ENCODE measurements at places on chromosomes 2 and 18. TPM values are rescaled to one million over a fixed set of nuclear protein-coding genes. Genes with fewer than 3 reads are reported as not detected.

Gene ZNF804A
- total RNA-seq: not detected

Gene B4GALT6
- total RNA-seq: 5.3 TPM

Gene C2orf80
- not detected for total RNA-seq

- no peak for DNase-seq
Measured at GRCh38 chr2:194714541-194714940, 942.5 kb upstream of the SLC39A10 start.

- DNase-seq: no peak
Measured at GRCh38 chr18:6837904-6838303, 108.4 kb downstream of the ARHGAP28 start.

GRCh38 chr2:53740170-53740569 is 27.4 kb upstream of the CHAC2 start:
- DNase-seq: peak; percentile 61

- peak; percentile 97 for DNase-seq
Measured at GRCh38 chr2:191866675-191867506, 20.0 kb upstream of the CAVIN2 start.

DNA sequence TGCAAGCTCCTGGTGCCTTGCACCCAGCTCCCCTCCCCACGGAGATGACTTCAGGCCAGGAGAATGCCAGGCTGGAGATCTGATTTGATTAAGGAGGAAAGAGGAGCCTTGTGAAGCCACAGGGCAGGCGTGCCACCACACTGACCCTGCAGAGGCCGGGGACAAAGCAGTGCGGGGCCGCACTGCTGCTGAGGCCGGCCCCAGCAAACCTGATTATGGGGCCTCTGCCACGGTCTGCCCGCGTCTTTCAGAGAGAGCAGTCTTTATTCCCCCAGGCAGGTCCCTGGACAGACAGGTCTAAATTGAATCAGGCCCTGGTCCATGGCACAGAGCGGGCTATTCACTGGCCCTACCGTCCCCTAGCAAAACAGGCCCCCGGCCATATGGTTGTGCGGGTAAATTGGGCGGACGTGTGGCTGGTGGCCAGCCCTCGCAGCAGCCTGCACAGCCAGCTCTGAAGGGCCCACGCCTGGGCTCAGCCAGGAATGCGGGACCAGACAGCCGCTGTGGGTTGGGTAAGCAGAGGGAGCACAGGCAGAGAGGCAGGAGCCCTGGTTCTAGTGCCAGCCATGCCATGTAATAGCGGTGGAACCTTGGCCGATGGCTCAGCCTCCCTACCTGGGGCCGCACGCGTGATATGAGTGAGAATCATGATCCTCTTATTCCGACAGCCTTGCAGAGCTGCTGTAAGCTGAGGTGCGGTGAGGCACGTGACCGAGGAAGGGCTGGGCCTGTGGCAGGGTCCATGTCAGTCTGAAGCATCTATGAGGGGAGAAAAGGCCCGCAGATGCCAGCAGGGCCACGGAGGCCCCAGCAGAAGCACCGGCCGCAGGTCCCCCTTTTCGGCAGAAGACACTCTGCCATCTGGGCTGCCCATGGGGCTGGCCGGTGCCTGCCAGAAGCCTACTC is 97.3 kb upstream of the MYCN start:
- no peak for DNase-seq

GRCh38 chr2:126963390-126963789 is 64.7 kb downstream of the TEX51 start:
- no peak for DNase-seq

- no peak for DNase-seq
Measured at GRCh38 chr18:785242-785641, 26.8 kb downstream of the YES1 start.

- no peak for DNase-seq
Measured at GRCh38 chr2:153808679-153809078, 63.0 kb upstream of the GALNT13 start.

GRCh38 chr2:42953216-42953615 is 160.8 kb upstream of the HAAO start:
- no peak for DNase-seq

DNA sequence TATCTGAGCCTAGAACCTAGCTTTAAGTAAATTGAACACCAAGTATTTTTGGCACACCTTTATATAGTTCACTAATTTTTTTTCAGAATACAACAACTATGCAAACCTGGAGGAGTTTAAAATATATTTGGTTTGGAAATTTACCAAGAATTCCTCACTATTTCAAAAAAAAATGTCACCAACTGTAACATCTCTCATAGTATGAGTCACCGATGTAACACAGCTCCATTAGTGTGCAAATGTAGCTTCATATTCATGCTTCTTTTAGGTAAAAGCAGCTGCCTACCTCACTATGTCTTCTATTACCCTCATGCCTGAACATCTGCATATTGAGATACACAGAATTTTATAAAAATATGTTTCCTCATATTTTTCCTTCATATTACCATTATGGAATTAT is 80.5 kb downstream of the NRXN1 start:
- DNase-seq: peak; percentile 57

- DNase-seq: no peak
Measured at GRCh38 chr18:75319905-75320304, 107.6 kb downstream of the SMIM21 start.

- no peak for DNase-seq
Measured at GRCh38 chr18:56831988-56832387, 180.8 kb downstream of the WDR7 start.

DNA sequence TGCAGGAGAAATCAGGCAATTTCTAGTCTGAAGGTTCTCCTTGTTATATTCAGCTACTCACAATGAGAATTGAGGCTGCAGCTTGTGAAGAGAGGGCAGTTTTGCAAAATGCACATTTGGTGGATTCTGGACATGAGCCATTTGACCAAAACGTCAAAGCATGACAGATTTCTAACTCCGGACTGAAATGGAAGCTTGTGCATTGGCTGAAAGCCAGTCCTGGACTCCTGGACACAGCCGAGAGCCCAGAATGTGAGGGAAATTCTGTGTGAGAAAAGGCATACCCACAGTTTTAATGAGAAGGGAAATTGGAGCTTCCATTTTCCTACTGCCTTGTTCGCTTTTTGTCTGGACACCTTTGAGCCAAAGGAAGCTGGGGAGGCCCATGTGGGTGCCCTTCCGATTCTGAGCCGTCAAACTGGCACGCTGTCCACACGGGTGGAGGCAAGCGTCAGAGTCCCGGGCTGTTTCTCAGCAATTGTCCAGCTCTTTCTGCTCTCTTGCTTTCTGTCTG is 23.7 kb upstream of the ROCK2 start:
- peak; percentile 75 for DNase-seq

All from dermis microvascular lymphatic vessel endothelial cell (primary cell).